ENCODE measurements at places on chromosomes 4 and X.

DNA sequence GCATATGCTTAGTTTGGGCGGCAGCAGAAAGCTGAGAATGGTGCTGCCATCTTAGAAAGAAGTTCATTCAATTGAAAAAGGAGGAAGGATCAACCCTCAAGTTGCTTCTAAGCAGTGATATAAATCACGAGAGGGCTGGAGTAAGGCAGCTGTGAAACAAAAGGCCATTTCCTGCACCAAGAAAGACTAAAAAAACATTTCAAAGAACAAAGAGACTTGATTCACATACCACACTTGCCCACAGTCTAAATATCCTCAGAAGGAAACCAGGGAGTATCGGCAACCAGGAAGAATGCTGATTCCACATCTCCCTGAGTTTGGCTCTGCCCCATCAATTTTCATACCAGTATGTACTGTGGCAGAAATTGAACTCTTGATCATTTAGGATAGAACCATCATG lies 240.1 kb downstream of the OPHN1 start:
- no peak for DNase-seq

DNA sequence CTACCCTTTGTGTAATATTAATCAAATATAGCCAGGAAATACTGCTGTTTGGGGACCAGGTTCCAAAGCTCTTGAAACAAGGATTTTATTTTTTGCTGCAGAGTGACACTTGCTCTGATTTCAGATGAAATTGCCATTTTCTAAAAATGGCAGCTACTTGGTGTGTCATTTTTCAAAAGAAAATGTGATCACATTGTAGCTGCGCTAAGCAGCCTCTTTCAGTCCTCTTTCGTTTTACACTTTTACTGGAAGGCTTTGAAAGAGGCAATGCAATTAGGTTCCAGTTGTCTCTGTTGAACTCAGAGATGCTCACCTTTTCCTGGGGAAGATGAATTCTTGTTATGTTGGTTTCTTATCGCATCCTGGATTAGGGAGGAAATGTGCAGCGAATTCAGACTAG lies 85.1 kb downstream of the CT47B1 start:
- DNase-seq = no peak

- DNase-seq = no peak
Measured at GRCh38 chr4:21181716-21182115, 481.5 kb downstream of the PACRGL start.

GRCh38 chr4:21413807-21414370 lies 534.7 kb downstream of the KCNIP4 start:
- DNase-seq = no peak

- DNase-seq = no peak
Measured at GRCh38 chrX:28625223-28625622, 38.0 kb downstream of the IL1RAPL1 start.

- no peak for DNase-seq
Measured at GRCh38 chr4:18816228-18816895, 794.8 kb upstream of the LCORL start.

DNA sequence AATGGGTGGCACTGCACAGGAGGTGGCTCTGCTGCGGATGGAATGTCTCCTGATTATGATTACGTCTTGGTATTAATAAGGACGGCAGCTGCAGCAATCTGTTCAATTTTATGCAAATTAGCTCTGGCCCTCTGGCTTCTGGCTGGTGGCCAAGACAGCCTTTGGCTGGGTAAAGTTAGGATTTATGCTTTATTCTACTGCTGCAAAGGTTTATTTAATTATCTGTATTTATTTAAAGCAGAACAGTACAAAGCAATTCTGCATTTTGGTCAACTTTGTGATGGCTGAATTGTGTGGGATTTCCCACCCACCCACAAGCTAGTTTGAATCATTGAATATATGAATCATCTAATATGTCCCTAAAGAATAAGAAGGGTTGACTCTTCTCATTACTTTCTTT lies 745.6 kb upstream of the FAM241A start:
- no peak for DNase-seq

DNA sequence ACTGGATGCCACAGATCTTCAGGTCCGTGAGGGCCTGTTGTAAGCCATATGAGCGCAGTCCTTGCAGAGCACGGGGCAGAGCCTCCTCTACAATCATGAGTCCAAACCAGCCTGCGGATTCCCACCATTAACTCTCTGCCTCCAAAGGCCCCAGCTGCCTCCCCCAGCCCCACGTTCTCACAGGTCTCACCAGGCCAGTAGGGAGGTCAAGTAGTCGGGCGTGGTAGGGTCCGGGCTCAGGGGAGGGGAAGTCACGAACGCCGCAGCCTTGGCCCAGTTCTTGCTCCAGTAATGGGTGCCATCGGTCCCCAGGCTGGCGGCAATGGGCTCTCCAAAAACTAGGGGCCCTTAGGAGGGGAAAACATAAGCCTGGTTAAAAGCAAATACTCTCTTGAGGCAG lies 53.6 kb downstream of the CRMP1 start:
- no peak for DNase-seq

DNA sequence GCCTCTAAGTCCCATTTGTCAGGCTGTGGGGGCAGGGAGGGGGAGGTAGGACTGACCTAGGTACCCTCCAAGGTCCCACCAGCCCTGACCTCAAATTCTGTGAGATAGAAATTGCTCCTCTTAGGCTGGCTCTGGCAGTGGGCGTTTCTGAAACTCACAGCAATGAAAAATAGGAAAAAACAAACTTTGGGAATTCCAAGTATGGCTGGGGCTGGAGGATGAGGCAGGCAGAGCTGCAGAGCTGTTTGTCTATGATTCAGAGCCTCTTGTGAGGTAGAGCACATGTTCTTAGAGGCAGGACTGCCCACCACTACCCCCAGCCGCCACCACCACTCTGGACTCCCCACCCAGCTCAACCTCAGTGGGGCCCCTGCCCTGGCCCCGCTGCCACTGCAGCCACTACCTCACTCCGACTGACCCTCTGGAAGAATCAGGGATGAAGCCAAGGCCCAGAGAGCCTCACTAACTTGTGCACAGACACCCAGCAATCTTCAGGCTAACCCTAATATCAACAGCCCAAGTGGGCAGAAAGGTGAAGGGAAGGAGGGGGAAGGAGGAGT lies 98.2 kb downstream of the PJA1 start:
- DNase-seq = no peak

- no peak for DNase-seq
Measured at GRCh38 chr4:129532573-129532972, 436.6 kb downstream of the C4orf33 start.

- no peak for DNase-seq
Measured at GRCh38 chrX:9293903-9294302, 171.0 kb upstream of the TBL1X start.

DNA sequence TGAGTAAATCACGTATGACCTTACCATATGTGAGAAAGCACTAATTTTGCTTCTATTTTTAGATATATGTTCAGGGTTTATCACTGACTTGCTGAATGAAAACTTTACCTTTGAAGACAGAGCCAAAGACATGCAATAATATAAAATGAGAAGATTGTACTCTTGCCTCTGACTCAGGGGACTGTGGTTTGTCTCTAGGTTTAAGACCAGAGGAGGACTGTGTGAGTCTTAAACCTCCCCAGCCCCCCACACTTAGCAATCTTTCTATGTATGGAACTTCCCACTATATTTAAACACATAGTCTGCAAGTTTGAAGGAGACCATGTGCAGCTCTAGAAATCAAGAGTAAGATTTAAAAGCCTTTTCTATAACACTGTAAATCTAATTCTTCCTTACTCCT lies 368.7 kb upstream of the FAM241A start:
- DNase-seq = no peak

DNA sequence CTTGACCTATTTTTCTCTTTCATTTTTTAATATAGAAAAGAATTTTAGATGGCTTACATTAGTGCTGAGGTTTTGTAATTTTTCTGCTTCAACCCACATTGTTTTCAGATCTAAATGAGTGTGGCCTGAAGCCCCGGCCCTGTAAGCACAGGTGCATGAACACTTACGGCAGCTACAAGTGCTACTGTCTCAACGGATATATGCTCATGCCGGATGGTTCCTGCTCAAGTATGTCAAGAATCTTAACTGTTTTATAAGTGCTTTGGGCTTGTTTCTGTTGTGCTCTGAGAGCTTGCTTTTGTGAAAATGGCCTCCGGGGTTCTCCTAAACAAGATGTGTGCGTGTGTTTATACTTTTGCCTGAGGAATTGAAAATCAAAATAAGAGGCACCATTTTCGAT lies 41.6 kb downstream of the NPNT start:
- DNase-seq = no peak

DNA sequence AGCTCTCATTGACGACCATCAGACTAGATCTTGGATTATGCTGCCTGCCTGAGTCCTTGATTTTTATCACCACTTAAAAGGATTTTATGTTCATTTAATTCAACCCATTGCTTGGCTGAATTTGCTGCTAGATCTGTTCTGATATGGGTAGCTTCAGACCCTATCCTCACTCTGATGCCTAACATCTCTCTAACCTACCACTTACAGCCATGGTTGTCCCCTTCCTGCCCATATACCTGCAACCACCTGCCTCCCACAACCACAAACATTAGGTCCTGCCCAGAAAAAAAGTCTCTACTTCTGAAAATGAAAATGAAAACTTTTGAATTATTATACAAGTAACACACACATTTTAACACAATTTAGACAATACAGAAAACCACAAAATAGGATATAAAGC lies 310.8 kb downstream of the HNRNPD start:
- DNase-seq = no peak

DNA sequence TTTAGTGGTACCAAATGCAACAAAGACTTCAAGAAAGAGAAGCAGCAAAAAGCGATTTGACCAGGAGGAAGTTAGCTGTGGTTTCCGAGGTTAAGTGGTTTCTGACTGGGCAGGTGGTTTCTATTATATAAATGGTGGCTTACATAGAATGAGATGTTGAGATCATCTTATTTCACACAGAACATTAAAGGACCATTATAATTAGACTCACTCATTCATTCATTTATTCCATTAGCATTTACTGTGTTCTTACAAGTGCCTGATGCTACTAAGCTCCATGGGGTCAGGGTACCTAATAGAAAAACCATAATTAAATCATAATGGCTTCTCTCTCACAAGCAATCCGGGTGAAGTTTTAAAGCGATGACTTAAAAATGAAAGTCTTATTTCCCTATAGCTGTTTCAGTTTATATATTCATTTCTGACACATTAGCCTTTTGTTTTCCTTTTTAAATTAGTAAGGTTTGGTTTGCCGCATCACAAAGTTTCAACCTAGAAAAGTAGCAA lies 10.6 kb downstream of the TSPAN6 start:
- no peak for DNase-seq

GRCh38 chrX:46953137-46953527 lies 40.9 kb downstream of the JADE3 start:
- no peak for DNase-seq

DNA sequence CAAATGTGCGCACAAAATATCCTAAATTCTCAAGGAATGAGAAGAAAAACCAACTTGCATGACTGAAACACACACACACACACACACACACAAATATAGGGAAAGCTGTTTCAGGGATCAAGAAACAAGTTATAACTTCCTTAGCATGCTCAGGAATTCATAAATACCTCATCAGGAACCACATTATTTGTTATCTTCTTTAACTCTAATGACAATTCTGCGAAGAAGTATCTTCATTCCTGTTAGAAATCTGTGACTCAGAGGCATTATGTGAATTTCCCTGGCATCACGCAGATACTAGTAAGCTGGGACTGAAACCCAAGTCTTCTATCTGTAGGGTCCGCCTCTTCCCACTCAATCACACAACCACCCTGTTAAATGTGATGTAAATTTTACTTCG lies 30.3 kb downstream of the TMPRSS11A start:
- DNase-seq = no peak

GRCh38 chrX:29640106-29640505 lies 575.3 kb upstream of the MAGEB2 start:
- DNase-seq = no peak

DNA sequence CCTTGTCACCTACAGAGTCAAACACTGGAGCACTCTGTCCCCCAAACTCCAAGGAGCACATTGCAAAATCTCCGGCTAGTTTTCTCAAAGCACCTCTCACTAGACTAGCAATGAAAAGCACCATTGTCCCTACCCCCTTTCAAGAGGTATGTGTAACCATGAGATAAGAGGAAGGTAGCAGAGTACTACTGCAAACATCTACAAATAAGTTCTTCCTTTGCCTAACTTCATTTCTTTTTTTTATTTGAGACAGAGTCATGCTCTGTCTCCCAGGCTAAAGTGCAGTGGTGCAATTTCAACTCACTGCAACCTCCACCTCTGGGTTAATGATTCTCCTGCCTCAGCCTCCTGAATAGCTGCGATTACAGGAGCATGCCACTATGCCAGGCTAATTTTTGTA lies 17.7 kb downstream of the PPP4R3C start:
- no peak for DNase-seq

DNA sequence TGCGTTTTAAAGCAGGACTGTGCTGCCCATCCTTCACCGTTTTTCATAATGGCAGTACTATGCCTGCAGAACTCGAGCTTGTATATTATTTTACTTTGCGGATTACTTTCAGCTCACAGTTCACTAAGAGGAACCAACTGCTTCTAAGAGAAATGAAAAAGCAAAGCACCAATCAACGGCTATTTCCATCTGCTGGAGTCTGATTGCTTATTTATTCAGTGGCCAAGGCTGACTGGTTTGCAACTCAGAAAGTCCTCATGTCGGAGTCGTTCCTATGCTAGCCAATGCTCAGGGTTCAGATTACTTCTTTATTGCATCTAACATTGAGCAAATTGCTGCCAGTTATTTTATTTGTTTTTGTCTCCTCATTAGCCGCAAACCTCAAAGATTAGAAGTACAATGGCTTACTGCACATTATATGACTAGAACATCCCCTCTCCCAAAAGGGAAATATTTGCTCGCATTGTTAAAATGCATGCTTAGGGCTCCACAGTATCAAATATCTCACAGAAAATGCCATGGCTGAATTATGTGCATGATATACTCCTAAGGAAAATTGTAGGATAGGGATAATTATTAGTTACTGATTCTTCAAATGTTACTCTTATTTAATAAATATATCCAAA lies 1628.2 kb upstream of the ADGRL3 start:
- DNase-seq = no peak

GRCh38 chr4:748461-748860 lies 42.8 kb downstream of the PCGF3 start:
- DNase-seq = no peak

- peak; percentile 28 for DNase-seq
Measured at GRCh38 chr4:189845145-189845846, 95.4 kb upstream of the FRG1 start.

- no peak for DNase-seq
Measured at GRCh38 chr4:69881173-69881773, 21.3 kb upstream of the SULT1E1 start.
